ENCODE measurements at places on chromosomes 13 and 19. TPM values are rescaled to one million over a fixed set of nuclear protein-coding genes. Genes with fewer than 3 reads are reported as not detected.

DNA sequence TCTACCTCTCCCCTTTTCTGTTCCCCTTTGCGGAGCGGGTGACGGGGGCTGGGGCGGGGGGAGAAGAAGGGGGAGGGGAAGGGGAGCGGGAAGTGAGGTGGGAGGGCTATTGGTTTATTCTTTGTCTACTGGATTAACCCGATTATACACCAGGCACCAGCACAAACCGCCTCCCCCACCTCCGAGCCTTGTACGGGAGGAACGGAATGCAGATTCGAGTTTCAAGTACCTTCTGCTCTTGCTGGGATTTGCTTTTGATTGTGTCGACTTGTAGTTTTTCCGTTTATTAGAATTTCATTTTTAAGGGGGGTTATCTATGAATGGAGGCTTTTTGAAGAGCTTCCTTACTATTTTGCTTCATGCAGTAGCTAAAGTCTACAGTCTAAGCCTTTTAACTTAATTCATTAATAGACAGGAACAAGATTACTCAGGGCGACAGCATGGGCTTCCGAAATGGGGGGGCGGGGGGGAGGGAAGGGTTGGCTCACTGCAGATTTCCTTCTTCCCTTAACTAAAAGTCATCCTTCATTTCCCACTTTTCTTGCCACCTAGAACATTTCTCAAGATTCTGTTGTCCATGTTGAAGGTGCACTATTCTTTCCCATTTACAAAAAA is 937 bp upstream of the SPRY2 start:
- DNase-seq = peak; percentile 67

- DNase-seq = no peak
These were observed 77.8 kb downstream of the TEX26 start for GRCh38 chr13:31010296-31010695.

DNA sequence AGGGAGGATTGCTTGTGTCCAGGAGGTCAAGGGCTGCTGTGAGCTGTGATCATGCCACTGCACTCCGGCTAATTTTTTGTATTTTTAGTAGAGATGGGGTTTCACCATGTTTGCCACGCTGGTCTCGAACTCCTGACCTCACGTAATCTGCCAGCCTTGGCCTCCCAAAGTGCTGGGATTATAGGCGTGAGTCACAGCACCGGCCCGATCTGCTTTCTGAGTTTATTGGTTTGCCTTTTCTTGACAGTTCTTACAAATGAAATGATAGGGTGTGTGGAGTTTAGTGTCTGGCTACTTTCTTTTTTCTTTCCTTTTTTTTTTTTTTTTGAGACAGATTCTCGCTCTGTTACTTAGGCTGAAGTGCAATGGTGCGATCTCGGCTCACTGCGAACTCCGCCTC is 848 bp downstream of the C19orf44 start:
- no peak for DNase-seq

DNA sequence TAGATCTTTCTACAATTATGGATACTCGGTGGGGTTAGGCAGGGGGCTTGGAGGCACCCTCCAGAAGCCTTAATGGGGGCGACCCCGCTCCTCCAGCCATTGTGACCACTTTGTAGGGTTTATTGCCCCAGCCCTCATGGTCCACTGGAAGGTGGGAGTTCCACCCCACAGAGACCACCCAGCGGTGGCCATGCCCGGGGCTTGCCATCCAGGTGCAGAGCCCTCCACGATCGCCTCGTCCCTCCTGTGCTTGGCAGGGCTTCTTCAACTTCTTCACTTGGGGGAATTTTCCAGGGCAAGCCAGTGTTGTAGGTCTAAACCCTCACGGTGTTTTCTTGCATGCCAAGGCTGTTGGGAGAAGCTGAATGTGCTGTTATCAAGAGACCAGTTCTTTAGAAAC is 16.1 kb downstream of the ZNF536 start:
- no peak for DNase-seq

DNA sequence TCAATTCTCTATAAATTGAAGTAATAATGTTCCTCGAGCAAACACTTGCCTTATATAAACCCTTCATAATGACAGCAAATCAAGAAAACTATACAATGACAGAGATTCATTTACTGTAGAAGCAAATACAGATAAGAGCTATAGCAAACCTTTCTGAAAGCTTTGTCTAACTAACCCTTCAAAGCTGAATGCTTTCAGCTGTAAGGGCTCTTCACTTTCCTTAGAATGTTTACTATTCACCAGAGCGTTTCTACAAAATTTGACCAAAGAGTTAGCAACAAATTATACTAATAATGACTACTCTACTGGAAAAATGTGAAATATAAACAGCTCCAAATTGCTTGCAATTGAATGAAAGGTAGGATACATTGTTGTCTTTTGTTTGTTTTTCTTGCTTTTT is 218.1 kb downstream of the SLITRK5 start:
- DNase-seq = no peak

GRCh38 chr19:49188626-49189200 is 31.1 kb downstream of the TRPM4 start:
- DNase-seq = no peak

- DNase-seq = no peak
These were observed 14.1 kb upstream of the ZFP14 start for GRCh38 chr19:36392916-36393673.

DNA sequence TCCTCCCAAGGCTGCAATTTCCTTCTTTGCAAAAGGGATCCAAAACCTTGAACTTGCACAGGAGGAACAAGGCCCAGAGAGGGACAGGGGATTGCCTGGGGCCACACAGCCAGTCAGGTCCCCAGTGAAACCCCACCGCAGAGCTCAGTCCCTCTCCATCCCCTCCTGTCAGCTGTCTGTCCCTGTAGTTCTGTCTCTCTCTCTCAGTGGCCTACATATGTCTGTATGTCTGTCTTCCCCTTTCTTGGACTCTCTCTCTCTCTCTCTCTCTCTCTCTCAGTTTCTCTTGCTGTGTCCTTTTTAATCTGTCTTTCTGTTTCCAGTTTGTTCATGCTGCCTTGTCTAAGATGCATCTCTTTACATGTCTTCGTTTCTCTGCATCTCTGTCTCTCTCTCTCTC is 11.5 kb downstream of the CEACAM19 start:
- no peak for DNase-seq

GRCh38 chr13:41590643-41591042 is 133.3 kb downstream of the RGCC start:
- DNase-seq = no peak

DNA sequence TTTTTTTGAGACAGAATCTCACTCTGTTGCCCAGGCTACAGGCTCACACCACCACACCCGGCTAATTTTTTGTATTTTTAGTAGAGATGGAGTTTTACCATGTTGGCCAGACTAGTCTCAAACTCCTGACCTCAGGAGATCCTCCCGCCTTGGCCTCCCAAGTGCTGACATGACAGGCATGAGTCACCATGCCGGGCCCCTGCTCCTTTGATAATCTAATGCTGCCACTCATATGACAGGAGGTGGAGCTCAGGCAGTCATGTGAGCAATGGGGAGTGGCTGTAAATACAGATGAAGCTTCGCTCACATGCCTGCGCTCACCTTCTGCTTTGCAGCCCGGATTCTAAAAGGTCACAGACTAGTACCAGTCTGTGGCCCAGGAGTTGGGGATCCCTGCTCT is 25.1 kb downstream of the ARHGEF18 start:
- DNase-seq = no peak

GRCh38 chr19:30742406-30742938 is 370.3 kb downstream of the ZNF536 start:
- no peak for DNase-seq

- no peak for DNase-seq
These were observed 819.6 kb upstream of the ARGLU1 start for GRCh38 chr13:107387525-107387924.

DNA sequence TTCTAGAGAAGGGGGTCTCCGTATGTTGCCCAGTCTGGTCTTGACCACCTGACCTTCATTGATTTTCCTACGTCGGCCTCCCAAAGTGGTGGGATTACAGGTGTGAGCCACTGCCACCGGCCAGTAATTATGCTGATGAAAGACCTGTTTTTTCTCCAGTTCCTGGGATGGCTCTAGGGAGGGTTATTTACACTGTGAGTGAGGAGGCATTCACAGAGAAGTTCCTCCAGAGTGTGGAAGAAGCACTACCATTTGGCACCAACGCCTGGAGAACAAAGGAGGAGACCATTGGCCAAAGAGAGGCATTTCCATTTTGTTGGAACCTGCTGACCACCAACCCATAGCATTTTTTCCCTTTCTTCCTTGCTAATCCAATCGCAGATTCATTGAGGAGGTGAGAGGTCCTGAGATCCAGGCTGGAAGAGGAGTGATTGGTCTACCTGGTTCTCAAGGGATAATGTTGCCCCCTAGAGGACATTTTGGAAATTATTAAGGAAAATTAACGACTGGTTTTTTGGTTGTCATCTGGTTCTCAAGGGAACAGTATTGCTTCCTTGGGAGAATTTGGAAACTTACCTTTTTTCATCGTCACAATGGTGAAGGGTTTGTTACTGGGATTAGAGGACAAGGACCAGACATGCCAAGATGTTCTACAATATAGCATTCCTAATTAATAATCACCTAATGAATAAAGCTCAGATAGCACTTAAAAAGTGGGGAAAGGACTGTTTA is 5.5 kb upstream of the SAE1 start:
- no peak for DNase-seq

DNA sequence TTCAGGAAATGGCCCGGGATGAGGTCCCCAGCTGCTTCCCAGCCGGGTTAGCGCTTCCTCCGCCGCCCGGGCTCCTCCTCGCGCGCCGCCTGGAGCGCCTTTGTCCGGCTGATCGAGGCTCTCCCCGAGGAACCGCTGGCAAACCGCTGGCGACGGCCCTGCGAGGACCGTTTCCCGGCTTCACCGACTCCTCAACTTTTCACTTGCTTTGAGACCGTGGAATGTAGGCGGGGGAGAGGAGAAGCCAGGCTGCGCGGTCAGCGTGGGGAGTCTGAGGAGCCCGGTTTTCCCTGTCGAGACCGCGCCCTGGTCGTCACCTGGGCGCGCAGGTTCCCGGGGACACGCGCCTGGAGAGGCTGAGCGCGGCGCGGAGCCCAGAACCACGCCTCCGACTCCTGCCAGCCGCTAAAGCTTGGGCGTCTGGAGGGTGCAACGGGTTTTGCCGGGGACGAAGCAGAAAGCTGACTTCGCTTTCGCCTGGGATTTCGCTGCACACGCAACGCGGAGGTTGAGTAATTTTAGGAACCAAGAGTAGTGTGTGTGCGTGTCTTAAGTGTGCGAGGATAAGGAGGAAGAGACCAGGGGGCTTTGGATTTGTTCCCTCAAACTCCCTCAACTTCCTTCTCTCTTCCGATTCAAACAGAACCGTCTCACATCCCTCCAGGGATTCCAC is 7.3 kb upstream of the DGKH start:
- peak; percentile 71 for DNase-seq

- DNase-seq = peak; percentile 62
These were observed 699 bp downstream of the RCBTB2 start for GRCh38 chr13:48532256-48532505.

CALR3 gene
- total RNA-seq = not detected

ATP4B gene
- total RNA-seq = not detected

TMC4 gene
- 80.9 TPM for total RNA-seq

TUBA3C gene
- not detected for total RNA-seq

TGFB1 gene
- total RNA-seq = 14.6 TPM

KASH5 gene
- not detected for total RNA-seq
